ENCODE measurements at places on chromosomes 12 and 14.
A peak's percentile ranks its signal among the peaks of the same experiment; 100 is the strongest.

DNA sequence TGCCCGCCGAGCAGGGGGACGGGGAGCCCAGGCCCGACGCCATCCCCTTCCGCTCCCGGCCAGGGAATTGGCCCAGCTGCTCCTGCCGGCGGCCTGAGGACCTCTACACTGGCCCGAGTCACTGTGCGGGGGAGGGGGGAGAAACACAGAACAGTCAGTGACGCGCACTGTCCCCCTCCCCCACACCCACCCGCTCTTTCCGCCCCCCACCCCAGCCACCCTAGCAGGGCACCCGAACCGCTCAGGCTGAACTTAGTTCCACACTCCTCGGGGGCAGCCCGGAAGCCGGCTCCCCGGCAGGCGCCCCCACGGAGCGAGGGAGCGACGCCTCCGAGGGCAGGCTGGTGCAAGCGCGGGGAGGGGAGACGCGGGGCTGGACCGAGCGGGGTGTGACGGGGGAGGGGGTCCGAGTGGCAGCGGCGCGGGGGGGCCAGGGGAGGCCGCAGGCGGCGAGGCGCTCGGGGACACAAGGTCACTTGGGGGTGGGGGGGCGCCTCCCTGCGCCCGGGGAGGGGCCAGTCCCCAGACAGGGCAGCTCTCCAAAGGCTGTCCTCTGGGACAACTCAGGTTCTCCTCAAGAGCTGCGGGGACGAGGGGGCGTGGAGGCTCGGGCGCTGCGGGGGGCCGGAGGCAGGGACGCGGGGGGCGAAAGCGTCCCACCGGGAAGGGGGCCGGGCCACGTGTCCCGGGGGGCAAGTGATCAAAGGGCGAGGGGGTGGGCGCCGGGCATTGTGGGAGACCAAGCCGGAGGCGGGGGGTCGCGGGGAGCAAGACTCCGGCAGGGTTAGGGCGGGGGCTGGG, 648 bp downstream of the CHD4 start:
- peak; percentile 72 for DNase-seq

- no peak for DNase-seq
Measured at GRCh38 chr12:32296567-32296966, 102.8 kb upstream of the FGD4 start.

GRCh38 chr12:87336814-87337336, 692.3 kb downstream of the C12orf50 start:
- no peak for DNase-seq

DNA sequence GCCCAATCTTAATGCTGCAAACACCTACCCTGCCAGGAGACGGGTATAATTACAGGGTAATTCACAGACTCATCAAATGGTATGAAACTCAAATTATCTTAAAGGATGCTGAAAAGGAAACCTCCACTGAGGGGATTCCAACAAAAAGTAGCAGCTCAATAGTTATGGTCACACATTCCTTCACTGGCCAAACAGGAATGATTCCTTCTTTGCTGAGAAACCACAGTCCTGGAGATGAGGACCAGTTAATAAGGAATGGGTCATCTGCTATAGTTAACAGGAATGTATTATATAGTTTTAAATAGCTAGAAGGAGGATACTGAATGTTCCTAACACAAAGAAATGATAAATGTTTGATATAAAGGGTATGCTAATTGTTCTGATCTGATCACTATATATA, 136.9 kb downstream of the STXBP6 start:
- DNase-seq = no peak

DNA sequence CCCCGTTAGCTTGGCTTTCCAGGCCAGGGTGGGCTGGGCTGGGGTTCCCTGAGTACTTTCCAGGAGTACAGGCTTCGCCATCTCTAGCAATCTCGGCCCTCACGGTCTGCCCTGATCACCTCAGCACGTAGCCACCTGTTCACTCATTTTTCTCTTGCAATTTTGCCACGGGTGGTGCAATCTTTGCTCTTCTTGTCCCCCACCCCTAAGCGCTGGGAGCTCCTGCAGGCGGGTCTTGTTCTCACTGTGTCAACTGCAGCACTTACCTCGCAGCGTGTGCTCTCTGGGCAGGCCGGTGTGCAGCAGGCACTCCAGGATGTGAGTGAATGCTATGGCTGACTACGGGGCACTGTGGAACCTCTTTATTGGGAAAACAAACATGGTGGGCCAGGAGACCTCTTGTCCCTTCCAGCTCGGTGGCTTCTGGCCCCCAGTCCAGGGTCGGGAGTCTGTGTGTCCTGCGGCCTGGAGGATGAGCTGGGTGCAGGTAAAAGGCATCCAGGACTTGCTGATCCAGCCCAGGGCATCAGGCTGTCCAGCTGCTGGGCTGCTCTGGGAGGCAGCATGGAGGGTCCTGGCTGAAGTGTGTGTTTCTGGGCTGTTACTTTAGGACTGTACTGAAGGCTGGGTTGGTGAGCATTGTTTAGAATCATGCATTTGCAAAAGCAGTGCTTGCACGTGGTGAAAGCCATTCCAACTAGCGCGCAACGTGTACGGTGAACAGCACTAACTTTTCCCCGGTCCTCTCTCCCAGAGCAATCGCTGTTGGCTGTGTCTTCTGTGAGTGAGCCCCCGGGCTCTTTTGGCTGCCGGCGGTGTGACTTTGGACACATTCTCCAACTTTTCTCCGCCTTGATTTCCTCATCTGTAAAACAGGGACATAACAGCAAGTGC, 1.5 kb upstream of the ULK1 start:
- no peak for DNase-seq

Measured in transverse colon (tissue), 4 donors.